Stimulated activated CD4-positive, alpha-beta T cell treated with anti-CD3 and anti-CD28 coated beads, Interleukin-2, amount 100 ng/mL, for 24 hours (primary cell): ENCODE measurements at places on chromosomes 13 and 19.

GRCh38 chr19:39032063-39032918 is at the start of gene FBXO27:
Gene FBXO27 (minus strand): TSS chr19:39032549. CDS start chr19:39032227, 322 bp downstream.
- DNase-seq = no peak

- no peak for DNase-seq
These were observed 9.4 kb downstream of the SAFB2 start for GRCh38 chr19:5612891-5613865.

GRCh38 chr13:71055644-71056043 is 811.4 kb downstream of the DACH1 start:
- DNase-seq = no peak

- no peak for DNase-seq
These were observed 718.6 kb downstream of the DACH1 start for GRCh38 chr13:71148396-71148795.

- DNase-seq = no peak
These were observed 498 bp downstream of the PROZ start for GRCh38 chr13:113158946-113159345.

DNA sequence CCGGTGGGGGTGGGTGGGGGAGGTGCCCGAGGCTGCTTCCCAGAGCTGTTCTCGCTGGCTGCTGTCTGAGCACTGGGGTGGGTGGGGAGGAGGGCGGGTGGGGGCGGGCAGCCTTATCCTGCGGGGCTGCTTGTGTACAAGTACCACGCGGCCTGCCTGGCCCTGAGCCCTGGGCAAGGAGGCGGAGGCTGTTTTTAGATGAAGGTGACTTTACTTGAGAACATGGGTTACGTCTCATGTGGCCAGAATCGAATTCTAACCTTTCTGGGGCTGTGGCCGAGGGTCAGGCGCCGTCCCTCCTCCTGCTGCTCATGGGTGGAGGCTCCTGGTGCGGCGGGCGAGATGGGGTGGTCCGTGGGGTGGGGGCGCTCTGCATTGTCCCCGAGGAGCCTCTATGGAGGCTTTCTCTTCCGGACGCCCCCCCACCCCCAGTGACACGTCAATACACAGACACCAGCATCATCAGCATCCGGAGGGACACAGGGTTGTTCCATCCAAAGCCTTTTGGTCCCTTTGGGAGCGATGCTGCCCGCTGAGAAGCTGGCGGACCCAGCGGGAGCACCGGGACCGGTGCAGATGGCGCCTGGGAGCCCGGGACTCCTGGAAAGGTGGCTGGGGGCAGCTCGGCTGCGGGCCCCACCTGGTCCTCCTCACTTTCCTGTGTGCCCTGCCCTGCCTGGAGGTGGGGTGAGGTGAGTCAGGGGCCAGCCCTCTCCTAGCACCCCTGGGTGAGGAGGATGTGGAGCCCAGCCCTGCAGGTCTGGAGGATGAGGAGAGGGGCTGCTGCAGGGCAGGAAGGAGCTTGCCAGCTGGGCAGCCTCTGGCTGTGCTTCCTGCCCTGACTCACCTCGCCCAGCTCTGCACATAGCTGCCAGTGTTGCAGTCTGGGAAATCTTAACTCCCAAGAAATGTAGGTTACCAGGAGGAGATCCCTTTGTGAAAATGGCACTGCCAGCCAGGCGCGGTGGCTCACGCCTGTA is 3.4 kb downstream of the BSG start:
- no peak for DNase-seq

DNA sequence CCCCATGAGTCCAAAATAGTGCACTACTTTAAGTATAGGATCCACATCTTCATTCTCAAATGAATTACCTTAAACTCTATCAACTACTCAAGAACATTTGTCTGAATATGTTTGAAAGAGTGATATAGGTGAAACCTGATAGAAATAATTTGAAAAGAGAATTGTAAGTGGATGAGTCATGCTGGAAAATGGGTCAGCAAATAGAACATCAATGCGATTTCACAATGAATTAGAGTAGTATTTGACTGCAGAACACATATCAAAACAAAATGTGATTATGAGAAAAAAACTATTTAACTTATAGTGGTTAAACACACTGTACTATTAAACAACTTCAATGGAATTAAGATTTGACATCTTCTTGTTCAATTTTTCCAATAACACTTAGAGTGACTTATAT is 300.6 kb upstream of the KLHL1 start:
- no peak for DNase-seq

DNA sequence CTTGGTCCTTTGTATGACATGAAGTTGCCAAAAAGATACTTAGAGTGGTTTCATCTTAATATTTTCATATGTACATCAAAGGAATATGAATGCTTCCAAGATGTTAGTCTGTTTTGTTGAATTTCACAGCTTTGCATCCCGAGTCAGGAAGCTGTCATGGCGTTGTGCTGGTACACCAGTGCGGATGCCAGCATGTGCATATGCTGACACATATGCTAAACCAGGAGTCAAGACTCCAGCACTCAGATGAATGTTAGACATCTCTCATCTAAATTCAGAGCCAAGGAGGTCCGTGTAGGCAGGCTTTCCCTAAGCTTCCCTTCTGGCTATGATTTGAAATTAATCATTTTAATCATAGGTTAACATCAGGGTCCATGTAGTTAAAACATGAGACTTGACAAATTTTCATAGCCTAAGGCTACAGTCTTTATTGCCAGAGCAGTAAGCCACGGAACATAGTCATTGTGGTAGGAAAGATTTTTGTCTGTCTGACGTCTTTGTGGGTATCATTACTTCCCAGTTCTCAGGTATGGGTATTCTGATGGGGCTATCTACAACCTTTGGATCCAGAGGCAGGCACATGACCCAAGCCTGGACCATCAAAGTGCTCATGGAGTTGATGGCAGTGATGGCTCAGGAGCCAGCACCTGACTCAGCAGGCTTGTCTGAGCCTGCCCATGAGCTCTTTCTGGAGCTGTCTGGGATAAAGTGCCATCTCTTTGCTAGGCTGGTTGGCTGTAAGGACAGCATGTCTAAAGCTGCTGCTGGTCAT is 246.1 kb downstream of the KCNRG start:
- no peak for DNase-seq

DNA sequence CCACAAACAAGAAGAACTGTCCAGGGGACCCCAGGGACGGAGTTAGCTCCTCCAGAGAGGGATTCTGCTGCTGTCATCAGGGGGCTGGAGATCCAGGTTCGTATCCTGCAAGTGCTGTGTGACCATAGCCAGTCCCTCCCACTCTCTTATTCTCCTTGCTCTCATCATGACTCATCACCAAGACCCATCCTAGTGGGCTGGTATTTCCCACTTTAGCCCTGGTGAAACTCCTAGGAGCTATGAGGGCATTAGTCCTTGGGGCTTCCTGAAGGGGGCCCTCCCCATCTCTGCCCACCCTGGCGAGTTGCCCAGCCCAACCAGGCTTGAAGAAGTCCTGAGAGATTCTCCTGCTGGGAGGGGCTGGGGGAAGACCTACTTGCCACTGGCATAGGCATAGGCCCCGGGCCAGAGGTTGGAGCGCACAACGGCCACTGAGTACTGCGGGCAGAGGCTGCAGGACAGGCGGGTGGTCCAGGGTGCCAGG is 7.5 kb upstream of the DMWD start:
- DNase-seq = no peak

GRCh38 chr19:41646589-41647204 is 19.8 kb upstream of the CEACAM4 start:
- DNase-seq = peak; percentile 76

- no peak for DNase-seq
These were observed 59.4 kb downstream of the SLC10A2 start for GRCh38 chr13:103006641-103007426.

GRCh38 chr13:90455823-90456222 is 891.7 kb upstream of the MIR17HG start:
- DNase-seq = no peak

GRCh38 chr19:2135474-2136402 is 15.6 kb downstream of the AP3D1 start:
- DNase-seq = no peak

- DNase-seq = no peak
These were observed 2801.9 kb downstream of the PCDH9 start for GRCh38 chr13:64428196-64428595.

DNA sequence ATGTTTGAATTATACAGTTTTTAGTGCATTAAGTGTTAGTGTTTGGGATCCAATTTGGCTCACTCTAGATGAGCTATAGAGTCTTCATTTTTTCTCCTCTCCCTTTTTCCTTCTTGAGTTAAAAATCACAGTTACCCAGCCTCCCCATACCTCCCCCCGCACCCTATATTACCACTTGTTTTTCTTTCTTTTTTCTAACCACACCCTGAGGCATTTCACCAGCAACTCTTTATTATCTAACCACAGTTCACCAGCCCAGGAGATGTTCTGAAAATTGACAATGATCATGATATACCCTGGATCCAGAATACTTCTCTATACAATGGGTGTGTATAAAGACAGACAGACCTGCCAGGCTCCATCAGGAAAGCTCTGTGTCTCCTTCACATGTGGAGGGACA is 86.5 kb upstream of the UBL3 start:
- DNase-seq = no peak

GRCh38 chr13:108323031-108323430 is 53.5 kb downstream of the TNFSF13B start:
- no peak for DNase-seq

- DNase-seq = no peak
These were observed 3.6 kb upstream of the MYDGF start for GRCh38 chr19:4673726-4674125.

DNA sequence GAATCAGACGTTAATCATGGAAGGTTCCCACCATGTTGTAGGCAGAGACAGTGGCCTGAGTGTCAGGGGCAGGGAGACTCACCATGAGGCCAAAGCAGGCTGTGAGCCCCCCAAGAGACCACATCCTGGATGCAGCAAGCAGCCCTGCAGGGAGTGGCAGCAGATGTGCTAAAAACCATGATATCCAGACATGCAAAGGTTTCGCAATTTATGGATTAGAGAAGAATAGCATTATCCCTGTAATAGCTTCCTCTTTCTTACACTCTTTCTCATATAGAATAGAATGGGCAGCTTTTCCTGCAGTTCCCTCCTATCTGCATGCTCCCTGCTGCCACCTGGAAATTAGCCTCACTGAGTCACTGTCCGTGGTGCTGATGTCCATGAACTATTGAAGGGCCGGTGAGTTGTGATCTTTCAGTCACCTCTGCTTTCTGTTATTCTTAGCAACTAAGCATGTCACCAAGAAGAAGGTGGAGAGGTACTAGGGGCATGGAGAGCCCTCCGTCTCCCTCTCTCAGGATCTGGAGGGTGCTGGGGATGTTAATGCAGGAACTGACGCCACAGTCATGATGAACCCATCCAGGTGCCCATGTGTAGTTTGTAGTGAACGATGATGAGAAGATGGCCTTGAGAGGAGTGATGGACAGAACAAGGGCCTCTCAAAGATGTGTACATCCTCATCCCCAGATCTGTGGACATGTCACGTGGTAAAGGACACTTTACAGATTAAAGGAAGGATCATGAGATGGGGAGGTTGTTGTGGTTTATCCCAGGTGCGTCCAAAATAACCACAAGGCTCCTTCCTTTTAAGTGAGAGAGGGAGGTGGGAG is 9.9 kb downstream of the CEACAM4 start:
- DNase-seq = no peak

DNA sequence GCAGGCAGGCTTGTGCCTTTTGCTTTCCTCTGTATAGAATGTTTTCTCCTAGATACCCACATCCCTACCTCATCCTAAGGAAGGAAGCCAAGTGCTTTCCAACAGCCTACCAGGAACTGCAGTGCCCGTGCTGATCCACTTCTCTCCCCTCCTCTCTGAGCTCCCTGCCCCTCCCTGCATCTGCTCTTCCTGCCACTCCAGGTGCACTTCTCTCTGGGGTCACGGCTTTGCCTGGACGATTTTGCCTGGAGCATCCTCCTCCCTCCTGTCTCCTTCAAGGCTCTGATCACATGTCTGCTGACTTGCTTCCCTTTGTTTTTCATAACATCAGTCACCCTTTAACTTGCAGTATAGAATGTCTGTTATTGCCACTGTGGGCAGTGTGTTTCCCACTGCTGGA is 34.7 kb upstream of the IRS2 start:
- no peak for DNase-seq

GRCh38 chr19:2495130-2495641 is 19.3 kb downstream of the GADD45B start:
- no peak for DNase-seq

DNA sequence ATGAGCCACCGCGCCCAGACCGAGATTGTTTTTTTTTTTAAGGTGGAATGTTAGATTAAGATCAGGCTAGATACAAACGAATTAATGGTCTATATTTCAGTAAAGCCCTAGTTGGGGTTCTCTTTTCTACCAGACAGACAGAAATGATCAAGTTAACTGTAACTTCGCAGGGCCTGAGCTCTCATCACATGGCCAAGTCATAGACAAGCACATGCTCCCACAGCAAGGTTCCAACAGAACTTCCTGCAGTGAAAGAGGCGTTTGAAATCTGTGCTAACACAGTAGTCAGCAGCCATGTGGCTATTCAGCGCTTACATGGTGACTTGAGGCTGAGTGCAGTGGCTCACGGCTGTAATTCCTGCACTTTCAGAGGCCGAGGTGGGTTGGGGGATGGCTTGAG is 34.7 kb upstream of the SEMA6B start:
- no peak for DNase-seq

- DNase-seq = no peak
These were observed 827 bp downstream of the CKM start for GRCh38 chr19:45321848-45322247.

GRCh38 chr19:13839938-13840304 is 37.0 kb upstream of the NANOS3 start:
- DNase-seq = no peak

GRCh38 chr13:31625115-31625514 is 114.2 kb upstream of the RXFP2 start:
- DNase-seq = no peak

DNA sequence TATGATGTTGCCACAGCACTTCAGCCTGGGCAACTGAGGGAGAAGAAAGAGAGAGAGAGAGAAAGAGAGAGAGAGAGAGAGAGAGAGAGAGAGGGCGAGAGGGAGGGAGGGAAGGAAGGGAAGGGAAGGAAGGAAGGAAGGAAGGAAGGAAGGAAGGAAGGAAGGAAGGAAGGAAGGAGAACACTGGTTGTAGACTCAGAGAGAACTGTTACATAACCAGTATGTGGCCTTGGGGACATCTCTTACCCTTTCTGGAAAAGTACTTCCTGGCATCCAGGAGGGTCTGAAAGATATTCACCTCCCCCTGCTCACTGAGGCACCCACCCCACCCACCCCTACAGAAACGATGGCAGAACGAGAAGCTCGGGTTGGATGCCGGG is 2.7 kb upstream of the ARHGEF1 start:
- DNase-seq = no peak

DNA sequence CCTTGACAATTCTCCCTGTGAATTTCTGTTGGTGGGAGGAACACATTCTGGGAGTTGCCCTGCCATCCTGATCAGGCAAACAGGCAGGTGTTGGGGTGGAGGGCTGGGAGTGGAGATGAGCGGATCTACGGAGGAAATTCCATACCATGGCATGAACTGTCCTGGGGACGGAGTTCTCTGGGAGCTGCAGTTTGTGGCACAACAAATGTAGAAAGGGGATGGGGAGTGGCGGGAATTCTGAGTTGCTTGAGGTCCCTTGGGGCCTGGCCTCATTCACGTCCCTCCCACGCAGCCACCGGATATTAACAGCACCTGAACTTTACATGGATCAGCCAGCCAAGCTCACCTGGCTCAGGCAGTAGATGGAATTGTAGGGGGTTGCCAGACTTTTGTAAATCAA is 70.0 kb downstream of the CHST8 start:
- DNase-seq = no peak
